ENCODE measurements at places on chromosomes 11 and 22.

DNA sequence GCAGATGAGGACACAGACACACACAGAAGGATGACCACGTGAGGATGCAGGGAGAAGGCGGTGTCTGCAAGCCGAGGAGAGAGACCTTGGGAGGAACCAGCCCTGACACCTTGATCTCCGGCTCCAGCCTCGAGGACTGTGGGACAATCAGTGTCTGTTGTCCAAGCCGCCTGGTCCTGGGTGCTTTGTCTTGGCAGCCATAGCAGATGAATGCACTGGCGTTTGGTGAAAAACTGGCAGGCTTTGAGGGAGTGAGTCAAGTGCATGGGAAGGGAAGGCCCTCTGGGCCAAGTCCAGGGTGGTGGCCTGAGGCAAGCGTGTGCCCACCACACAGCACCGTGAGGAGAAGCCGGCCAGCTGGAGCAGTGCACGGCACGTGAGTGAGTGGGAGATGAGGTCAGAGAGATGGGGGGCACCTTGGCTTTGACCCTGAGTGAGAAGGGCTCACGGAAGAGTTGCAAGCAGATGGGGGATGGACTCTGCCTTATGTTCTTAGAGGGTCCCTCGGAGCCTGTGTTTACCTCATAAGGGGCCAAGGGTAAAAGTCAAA, 12.4 kb upstream of the BRSK2 start:
- no peak for DNase-seq

GRCh38 chr22:28793976-28794584, 6.3 kb downstream of the XBP1 start:
- DNase-seq, result no peak

DNA sequence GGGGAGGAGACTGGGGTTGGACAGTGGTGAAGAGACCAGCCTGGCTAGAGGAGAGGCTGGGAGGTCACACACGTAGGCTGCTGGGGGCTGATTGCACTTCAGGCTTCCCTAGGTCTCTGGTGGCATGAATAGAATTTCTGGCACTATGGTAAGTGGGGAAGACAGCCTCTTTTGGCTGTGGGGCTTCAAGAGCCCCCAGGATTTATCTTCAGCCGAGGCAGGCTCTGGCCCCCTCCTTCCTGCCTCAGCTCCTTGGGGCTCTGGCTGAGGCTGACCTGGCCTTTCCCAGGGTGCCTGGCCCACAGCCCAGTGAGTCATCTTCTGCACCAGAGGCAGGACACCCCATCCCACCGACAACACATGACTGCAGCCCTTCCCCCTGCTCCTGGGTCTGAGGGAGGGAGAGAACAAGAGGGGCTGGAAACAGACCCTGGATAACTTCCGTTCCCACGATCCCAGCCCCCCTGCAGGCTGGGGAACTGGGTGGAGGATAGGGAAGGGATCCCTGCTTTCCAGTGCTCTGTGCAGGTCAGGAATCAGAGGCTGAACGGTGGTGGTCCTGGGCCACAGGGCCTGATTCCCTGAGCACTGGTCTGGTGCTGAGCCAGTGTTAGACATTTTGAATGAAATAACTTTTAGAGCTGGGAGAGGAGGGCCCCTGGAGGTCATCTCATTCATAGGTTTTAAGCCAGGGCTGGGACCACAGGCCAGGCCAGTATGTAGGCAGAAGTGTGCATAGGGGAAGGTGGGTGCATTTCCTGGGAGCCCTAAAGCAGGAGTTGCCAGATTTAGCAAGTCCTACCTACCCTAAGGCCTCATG, 26.5 kb downstream of the ARHGEF17 start:
- no peak for DNase-seq

DNA sequence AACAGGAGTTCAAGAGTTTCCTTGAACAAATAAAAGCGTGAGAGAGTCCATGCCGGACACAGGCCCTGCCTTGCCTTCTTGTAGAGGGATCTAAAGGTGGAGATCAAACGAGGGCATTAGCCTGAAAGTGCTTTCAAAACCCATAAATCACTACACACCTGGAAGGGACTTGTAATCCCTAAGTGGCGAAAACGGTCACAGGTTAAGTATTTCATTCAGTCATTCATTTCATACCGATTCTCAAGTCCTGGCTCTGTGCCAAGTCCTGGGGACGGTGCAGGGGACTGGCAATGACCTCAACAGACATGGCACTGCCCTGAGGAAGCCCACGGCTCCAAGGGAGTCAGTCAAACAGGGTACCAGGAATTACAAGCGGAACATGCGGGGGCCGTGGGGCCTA, 26.6 kb downstream of the ELFN2 start:
- no peak for DNase-seq

- DNase-seq, result no peak
Observed at GRCh38 chr11:44566952-44567875, 1.8 kb downstream of the CD82 start.

DNA sequence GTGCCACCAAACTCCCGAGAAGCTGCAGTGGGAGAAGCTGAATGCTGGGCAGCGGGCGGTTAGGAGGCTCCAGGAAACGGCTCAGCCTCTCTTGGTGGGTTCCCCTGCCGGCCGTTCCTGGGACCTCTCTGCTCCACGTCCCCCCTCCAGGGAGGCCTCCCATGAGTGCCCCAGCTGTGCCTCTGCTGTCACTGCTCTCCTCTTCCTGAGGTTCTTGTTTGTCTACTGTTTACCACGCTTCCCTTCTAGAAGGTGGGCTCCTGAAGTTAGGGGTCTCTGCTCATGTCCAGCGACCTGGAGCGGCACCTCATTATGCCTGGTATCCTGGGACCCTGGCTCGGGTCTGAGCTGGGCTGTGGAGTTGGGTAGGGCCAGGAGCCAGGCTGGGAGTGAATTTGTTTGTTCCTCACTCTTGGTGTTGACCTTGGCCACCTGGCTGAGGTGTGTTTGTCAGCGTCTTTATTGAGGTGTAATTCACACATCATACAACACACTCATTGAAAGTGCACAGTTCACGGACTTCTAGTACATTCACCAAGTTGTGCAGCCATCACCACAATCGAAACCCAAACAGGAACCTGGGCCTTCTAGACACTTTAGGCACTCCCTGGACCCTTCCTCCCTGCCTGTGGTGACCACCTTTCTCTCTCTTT, 37.8 kb upstream of the GRAMD4 start:
- no peak for DNase-seq

GRCh38 chr22:31443516-31443915, 44.1 kb downstream of the DRG1 start:
- no peak for DNase-seq

- no peak for DNase-seq
Observed at GRCh38 chr11:128289048-128289447, 298.3 kb downstream of the ETS1 start.

DNA sequence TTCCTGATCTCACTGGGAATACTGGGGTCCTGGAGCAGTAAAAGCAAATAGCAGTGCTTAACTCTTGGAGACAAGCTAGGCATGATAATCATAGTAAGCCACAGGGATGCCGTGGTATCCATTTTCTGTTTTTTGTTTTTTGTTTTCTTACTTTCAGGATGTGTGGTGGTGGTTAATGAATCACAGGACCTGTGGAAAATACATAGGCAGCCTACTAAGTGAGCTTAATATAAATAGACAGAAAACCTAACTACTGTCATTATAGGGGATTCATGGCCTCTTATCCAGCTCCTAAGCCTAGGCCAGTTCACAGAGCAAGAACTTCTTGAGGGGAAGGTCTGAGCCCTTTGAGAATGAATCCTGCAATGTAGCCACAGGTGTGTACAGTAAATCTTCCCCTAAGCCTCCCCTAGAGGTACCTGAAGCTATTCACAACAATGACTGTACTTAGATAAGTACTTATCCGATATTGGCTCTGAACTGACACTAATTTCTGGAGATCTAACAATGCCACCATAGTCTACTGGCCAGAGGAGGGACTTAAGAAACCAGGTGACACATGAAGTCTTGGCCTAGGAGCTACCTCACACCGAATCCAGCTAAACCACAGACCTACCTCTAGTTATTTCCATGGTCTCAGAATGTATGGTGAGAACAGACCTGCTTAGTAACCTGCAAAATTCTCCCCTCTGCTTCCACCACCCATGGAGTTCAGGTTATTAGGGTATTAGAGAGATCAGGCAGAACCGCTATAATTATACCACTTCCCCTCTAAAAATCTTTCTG, 83.6 kb downstream of the ENTHD1 start:
- DNase-seq, result no peak

DNA sequence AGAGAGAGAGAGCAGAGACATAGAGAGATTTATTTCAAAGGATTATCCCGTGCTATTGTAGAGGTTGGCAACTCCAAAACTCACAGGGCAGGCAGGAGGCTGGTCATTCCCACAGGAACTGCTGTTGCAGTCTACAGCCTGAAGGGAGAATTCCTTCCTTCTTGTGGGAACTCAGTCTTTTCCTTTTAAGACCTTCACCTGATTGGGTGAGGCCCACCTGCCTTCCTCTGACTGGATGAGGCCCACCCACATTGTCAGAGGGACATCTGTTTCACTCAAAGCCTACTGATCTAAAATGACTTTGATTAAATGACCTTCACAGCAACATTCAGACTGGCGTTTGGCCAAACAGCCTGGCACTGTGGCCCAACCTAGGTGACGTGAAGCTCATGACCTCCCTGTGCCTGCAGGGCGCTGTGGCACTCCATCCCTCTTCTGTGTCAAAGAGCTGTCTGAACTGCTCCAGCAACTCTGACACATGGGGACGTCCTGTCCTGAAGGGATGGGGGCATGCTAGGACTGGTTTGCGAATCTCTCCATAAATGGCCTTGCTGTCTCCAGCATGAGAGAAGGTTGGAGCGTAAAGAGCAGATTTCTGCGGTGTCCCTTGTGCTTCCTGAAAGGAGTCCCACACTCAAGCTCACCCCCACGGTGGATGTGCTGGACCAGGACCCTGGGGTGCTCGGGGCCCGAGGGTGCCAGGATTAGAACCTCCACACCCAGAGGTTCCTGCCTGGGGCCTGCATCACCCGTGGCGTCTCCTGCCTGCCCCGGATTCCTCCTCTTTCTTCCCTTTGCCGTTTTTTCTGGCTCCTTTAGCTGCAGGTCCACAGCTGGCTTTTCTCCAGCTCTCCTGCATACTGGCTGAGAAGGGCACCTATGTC, 20.7 kb downstream of the KRTAP5-5 start:
- no peak for DNase-seq

DNA sequence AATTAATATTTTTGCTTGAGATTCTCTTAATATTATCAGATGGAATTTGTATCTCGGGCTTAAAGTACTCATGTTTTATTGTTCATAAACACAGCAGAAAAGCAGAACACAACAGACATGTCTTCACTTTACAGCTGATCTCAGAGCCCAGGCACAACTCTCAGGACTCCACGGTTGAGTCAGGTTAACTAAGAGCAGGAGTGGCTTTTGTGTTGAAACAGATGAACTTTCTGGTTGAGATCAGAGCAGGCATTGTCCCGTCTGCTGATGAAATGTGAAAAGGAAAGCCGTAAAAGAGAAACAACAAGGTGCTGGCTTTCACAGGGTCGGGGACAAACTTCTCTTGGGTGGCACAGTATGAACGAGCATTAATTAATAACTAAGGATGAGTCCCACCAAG, 49.0 kb downstream of the JHY start:
- no peak for DNase-seq

- no peak for DNase-seq
Observed at GRCh38 chr11:68256331-68256741, 15.4 kb downstream of the C11orf24 start.

GRCh38 chr22:42114721-42115120, 15.9 kb downstream of the CYP2D6 start:
- no peak for DNase-seq

DNA sequence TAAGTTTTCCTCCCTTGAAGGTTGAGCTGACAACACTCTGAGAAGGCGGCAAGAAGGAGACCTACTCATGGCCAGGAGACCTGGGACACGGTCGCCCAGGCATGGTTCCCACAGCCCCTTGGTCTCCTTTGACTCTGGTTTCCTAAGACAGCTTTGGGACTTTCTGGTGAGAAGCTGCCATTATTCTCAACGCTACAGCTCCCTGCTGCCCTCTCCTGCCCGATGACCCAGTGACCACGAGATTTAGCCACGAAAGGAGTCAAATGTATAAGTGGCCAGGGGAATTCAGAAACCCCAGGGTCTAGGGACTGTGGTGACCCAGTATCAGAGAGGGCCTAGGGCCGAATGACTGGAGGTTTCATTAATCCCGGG, 699 bp upstream of the SDF2L1 start:
- DNase-seq, result no peak

DNA sequence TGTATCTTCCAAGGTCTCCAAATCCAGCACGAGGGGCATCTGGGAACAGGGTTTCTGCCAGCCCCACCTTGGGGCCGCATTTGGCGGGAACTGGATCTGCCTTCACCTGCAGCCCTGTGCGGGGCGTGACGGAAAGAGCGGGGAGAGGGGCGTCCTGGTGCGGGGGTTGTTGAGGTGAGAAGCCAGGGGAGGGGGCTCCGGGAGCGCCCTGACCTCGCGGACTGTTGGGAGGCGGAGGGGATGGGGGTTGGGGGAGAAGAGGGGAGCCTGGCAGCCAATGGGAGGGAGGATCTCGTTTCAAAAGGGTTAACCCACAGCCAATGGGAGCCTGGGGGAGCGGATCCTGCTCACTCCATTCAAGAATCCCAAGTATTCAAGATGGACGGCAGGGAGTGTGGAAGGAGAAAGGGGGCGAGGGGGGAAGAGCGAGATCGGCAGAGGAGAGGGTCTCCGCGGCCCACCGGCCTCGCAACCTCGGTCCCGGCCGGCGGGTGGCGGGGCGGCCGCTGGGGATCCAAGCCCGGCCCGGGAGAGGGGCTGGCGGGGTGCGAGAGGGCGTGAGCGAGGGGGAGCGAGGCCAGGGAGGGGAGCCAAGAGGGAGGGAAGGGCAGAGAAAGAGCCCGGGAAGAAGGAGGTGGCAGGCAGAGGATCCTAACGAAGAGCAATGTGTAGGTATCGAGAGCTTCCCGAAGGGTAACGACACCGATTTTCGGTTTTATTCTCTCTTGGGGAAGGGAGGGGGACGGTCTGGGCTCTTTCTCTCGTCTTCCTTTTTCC, 11.5 kb downstream of the YPEL4 start:
- DNase-seq, result no peak

DNA sequence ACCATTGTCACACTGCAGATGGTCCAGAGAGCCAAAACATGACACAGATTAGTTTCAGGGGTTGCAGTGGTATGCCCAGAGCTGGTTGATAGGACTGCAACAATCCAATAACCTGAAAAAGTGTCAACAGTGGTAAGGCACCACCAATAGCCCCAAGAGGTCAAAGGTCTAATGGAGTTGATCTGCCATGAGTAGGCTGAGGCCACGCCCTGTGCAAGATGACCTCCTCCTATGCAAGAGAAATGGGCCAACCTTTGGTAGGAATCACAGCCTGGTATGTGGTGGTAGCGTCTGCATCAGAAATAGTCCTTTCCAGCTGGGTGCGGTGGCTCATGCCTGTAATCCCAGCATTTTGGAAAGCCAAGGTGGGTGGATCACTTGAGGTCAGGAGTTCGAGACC, 19.6 kb downstream of the GUCD1 start:
- no peak for DNase-seq

DNA sequence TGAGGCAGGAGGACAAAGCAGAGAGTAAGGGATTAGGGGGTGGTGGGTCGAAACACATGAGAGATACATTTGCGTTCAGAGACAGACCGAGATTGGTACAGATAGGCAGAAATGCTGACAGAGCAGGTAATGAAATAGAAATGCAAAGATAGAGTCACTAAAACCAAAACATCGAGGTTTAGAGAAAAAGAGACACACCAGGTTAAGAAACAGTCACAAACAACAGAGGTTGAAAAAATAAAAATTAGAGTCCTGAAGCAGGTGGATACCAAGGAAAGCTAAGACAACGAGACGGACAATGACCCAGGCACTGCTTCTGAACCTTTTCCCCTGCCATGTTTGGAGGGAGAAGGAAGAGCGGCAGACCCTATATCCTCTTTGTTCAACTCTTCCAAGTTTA, 1.2 kb upstream of the MAPK1 start:
- no peak for DNase-seq

Measured in stimulated activated CD4-positive, alpha-beta T cell treated with anti-CD3 and anti-CD28 coated beads, Interleukin-12 subunit alpha, Interleukin-12 subunit beta, amount 100 ng/mL, for 4 hours (primary cell).